ENCODE measurements at places on chromosomes 5 and 9.

- DNase-seq, result no peak
These were observed 166.4 kb downstream of the DMRT2 start for GRCh38 chr9:1216532-1216931.

- DNase-seq, result no peak
These were observed 20.4 kb downstream of the ADAMTS2 start for GRCh38 chr5:179324760-179325295.

GRCh38 chr5:98330871-98331270, 442.6 kb upstream of the RGMB start:
- no peak for DNase-seq

GRCh38 chr5:83639911-83640310, 80.7 kb downstream of the HAPLN1 start:
- no peak for DNase-seq

- DNase-seq, result no peak
These were observed 13.9 kb upstream of the COL5A1 start for GRCh38 chr9:134627417-134628353.

GRCh38 chr9:137224830-137225694, at the start of gene CYSRT1:
TSS of gene CYSRT1 (plus strand) at chr9:137225174. CDS start at chr9:137225622, 448 bp downstream.
- no peak for DNase-seq

GRCh38 chr9:136519263-136520052, 26.4 kb downstream of the NOTCH1 start:
- no peak for DNase-seq

GRCh38 chr5:27472871-27473270, 434.5 kb upstream of the CDH9 start:
- no peak for DNase-seq

Measured in retina (tissue), 1 donor.